NCI-H1436 (cell line): ENCODE measurements at places on chromosomes 2 and 18.

- no peak for DNase-seq
These were observed 257.4 kb downstream of the CCDC178 start for GRCh38 chr18:33183136-33183535.

DNA sequence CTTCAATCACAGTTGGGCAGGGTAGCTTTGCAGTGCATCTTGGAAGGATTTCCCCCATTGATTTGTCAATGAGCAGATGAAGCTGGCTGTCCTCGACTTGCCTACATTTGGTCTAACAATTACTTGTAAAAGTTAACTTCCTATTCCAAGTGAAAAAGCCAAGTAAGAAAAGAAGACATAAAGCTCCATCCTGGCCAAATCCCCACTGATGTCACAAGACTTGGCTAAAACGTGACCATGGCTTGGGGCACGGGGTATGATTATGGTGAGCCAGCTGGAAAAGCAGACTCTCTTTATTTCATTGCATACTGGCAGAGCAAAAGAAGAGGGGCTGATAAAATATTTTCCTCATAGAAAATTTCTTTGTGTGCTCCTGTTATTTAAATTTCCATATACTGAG is 25.4 kb upstream of the PID1 start:
- no peak for DNase-seq

- peak; percentile 49 for DNase-seq
These were observed 4.3 kb upstream of the ASIC4 start for GRCh38 chr2:219509780-219510511.

DNA sequence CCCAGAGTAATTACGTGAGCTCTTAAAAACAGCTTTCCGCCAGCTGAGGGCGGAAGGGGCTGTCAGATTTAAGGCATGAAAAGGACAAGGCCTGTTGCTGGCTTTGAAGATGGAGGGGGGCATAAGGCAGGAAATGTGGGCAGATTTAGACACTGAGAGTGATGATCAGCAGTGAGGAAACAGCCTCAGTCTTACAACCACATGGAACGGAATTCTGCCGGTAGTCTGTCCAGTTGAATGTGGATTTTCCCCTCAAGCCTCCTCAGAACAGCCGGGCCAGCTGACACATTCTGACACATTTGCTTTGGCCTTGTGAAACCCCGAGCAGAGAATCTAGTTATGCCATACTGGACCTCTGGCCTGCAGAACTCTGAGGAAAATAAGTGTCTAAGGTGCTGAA is 16.6 kb downstream of the POLE4 start:
- DNase-seq: no peak

DNA sequence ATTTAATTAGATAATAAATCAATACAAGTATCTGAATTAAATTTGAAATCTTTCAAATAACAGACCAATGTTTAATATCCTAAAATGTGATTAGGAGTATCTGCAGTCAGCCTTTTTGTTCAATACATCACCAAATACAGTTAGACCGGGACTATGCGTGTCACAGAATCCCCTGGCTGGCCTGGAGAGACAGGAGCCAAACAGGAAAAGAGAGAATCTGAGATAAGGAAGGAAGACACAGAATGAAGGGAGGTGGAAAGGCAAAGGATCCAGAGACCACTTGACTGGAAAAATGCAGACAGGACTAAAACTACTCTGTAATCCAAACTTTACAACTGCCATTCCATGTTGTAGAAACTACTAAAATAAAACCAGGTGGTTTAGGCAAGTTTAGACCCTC is 66.3 kb downstream of the SIGLEC15 start:
- DNase-seq: no peak

DNA sequence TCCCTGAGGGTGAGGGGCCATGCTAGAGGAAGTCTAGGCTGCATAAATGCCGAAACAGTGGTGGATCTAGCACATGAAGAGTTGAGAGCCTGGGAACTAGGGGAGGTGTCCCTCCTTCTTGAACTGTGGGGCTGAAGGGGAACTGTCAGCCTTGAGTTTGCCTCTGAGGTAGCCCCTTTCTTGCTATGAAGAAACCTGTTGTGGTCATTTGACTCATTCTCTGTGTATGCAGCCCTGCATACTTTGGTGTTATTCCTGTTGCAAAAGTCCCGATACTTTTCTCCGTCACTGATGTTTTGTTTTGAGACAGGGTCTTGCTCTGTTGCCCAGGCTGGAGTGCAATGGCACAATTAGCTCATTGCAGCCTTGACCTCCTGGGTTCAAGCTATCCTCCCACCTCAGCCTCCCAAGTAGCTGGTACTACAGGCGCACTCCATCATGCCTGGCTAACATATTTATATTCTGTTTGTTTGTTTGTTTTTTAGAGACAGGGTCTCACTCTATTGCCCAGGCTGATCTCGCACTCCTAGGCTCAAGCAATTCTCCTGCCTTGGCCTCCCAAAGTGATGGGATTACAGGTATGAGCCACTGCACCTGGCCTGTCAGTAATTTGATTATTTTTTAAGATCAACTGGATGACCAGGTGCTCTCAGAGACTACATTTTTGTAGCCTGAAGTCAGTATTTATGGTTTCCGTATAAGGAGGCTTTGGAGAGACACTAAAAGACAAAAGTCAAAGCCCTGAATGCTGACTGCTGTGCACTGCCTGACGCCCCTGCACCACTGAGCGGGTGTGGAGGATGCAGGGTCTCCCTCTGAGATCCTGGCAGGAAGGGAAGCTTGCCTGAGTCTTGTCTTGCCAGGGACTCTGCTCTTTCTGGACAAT is 126.0 kb upstream of the MSH6 start:
- no peak for DNase-seq

DNA sequence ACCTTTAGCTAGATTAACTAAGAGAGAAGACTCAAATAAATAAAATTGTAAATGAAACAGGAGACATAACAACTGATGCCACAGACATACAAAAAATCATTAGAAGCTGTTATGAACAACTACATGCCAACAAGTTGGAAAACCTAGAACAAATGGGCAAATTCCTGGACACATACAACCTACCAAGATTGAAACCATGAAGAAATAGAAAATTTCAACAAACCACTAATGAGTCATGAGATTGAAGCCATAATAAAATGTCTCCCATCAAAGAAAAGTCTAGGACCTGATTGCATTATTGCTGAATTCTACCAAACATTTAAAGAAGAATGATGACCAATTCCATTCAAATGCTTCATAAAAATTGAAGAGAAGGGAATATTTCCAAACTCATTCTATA is 54.3 kb downstream of the ST3GAL5 start:
- DNase-seq: no peak

- no peak for DNase-seq
These were observed 128.8 kb downstream of the CERS6 start for GRCh38 chr2:168584911-168585310.

DNA sequence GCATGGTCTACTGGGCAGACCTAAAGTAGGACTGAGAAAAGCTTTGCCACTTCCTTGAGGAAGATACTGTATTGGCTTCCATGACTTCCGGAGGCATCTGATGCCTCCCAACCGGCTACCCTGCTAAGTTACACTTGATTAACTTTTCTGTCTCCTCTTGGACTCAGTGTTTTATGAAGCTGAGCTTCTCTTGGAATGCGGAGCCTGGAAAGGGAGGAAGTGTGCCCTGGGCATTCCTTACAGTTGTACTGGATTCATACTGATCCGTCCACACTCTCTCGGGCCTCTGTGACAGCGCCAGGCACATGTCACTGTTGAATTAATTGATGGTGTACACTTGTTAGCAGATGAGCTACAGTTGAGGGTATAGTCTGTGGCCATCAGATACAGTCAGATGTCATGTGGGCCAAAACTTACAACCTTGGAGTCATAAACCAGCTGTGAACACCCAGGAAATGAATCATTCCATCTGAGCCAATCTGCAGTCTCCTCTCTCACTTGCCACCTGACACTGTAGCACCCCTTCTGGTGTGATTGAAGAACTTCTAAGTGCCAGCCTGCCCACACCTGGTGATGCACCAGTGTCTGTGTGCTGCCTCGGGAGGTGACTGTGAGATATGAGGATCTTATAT is 122.5 kb downstream of the FHOD3 start:
- DNase-seq: no peak

GRCh38 chr18:22238036-22238435 is 68.6 kb downstream of the GATA6 start:
- DNase-seq: no peak

DNA sequence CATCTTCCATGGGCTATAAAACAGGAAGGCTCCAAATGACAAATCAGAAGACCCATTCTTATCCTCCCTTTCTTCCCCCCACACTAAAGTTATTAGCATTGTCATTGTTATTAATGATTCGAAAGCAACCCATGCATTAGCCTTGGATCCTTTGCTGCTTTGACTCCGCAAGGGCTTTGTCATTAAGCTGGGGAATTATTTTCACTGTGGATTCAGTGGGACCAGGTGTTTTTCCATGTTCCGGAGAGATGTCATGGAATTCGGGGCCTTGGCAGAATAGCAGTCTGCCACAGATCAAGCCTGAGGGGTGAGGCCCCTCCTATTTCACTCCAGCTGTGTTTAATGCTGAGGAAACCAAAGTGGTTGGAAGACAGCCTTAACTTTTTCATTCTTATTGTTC is 357.1 kb downstream of the EN1 start:
- DNase-seq: no peak

DNA sequence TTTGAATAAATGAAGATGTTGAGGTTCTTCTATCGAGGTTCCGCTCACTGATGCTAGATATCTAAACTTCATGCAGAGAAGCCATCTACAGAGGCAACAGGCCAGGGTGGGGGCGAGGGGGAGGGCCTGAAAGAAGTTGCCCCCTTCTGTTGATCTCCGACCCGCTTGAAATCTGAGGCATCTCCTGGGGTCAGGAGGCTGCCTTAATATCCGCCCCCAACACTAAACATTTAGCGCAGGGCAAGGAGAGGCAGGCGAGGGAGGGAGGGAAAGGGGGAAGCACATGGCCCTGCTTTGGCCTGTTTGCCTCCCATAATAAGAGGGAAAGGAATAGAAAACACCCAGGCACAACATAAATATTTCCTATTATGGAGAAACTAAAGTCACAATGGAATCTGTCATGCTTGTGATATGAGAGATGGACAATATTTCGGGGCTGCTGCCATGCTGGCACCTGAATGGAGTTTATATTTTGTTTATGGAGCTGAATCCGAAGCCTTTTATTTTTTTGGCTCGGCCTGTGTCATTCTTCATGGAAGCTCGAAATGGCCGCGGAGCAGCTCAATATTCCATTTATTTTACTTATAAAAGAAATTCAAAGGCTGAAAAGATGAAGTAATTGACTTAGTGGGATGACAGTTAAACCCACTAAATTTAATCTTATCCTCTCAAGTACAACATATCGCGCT is 221.1 kb downstream of the INSIG2 start:
- DNase-seq: no peak

GRCh38 chr18:79685281-79685680 is 5.7 kb downstream of the CTDP1 start:
- no peak for DNase-seq

DNA sequence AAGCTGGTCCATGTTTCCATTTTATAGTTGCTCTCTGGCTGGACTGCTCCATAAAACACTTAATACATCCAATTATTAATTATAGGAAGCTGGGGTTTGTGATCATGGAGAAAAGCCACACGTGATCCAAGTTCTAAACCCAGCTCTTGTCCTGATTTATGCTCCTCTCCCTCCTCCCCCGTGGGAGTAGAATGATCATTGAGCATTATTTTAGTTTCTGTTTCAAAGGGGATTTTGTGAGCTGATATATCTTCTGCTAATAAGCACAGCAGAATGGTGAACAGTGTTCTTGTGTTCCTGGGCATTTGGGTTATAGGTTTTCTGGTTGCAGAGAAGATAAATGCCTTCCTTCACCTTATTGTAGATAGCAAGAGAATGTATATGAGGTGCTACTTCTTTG is 135.7 kb upstream of the TMEM200C start:
- DNase-seq: no peak

GRCh38 chr2:66854298-66854697 is 419.4 kb downstream of the MEIS1 start:
- no peak for DNase-seq

DNA sequence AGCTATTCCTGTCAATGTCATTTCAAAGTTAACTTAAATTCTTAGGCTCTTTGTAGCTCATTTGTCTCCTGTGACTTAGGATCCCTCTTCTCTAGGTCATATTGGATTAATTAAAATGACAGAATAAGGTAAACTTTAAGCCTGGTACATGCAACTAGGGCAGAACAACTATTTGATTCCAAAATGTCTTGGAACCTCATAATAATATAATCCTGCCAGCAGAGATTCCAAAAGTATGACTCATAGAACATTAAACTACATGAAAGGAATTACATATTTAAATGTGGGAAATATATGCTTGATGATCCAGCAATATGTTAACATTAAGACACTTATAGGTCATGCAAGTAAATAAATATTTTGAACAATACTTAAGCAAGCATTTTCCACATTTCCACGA is 63.3 kb downstream of the COL3A1 start:
- no peak for DNase-seq

GRCh38 chr2:75607988-75608683 is 38.4 kb upstream of the MRPL19 start:
- no peak for DNase-seq

DNA sequence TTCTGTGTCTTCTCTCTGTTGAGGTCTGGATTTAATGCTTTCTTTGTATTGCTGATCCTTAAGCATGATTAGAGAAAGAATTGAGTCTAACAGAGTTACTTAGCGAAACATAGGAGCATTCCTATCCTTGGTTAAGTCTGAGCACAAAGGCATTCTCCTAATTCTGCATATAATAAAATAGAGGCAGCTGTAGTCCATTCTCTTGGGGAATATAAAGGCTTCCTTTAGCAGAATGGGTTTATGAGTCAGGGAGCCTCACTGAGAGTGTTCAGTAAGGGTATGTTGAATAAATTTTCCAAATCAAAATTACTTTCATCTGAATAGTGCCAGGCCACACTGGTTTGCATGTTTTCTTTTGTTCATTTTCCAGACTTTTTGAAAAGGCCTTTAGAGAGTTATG is 101.5 kb downstream of the GALNT1 start:
- DNase-seq: no peak

DNA sequence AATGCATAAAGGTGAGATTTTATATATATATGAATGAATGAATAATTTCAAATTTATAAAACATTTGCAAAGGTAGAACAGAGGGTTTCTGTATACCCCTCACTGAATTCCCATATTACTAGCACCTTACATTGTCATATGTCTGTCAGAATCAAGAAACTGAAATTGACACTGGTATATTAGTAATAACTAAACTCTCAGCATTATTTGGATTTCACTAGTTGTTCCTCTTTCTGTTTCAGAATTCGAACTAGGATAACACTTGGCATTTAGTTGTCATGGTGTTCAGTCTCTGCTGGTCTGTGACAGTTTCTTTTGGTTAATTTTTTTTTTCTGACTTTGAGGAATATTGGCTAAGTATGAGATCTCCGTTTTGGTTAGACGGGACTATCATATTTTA is 275.9 kb downstream of the DCC start:
- DNase-seq: no peak
